A549 treated with CORT108297 at 1 μM for 4 hours (cell line): ENCODE measurements at places on chromosomes 6 and 20. TPM values are rescaled to one million over a fixed set of nuclear protein-coding genes. Genes with fewer than 3 reads are reported as not detected.

BLTP3A gene
- 4.5 to 6.1 TPM (median 5.4 TPM) in 5 replicates for total RNA-seq

PSMG4 gene
- total RNA-seq: 17.2 to 31.2 TPM (median 28.7 TPM) in 5 replicates

ASIP gene
- not detected in 5 replicates for total RNA-seq

PXDC1 gene
- 14.9 to 23.6 TPM (median 19.1 TPM) in 5 replicates for total RNA-seq

KIF25 gene
- 0.05 to 0.39 TPM (median 0.07 TPM) in 3 of 5 replicates, not detected in the others for total RNA-seq

MRPS18A gene
- 44.6 to 49.3 TPM (median 48.9 TPM) in 5 replicates for total RNA-seq

LGSN gene
- 2.6 to 3.7 TPM (median 3.3 TPM) in 5 replicates for total RNA-seq
